Foreskin fibroblast (primary cell): ENCODE measurements at places on chromosomes 7 and 10.
A peak's percentile ranks its signal among the peaks of the same experiment; 100 is the strongest.

DNA sequence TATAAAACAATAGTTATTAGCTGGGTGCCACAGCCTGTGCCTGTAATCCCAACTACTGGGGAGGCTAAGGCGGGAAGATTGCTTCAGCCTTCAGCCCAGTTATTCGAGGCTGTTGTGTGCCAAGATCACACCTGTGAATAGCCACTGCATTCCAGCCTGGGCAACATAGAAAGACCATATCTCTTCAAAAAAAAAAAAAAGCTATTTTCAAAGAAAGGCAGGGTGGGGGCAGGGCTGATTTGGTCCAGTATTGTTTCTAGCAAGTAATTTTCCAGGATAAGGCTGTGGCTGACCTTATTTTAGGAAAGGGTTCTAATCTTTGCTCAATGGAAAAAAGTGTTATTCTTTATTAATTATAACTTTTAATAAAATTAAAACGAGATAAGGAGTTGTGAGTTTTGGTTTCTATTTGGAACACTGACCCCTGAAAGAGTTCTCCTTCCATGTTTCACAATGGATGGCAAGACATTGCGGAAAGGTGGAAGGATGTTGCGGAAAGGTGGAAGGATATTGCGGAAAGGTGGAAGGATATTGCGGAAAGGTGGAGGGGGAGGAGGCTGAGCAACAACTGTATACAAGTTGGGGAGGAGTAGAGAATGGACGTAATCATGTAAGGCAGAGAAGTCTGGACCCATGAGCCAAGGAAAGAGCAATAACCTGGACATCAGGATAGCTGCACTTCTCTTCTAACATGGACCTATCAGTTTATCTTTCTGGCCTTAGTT is 1.5 kb upstream of the C1GALT1 start:
- no peak for DNase-seq

DNA sequence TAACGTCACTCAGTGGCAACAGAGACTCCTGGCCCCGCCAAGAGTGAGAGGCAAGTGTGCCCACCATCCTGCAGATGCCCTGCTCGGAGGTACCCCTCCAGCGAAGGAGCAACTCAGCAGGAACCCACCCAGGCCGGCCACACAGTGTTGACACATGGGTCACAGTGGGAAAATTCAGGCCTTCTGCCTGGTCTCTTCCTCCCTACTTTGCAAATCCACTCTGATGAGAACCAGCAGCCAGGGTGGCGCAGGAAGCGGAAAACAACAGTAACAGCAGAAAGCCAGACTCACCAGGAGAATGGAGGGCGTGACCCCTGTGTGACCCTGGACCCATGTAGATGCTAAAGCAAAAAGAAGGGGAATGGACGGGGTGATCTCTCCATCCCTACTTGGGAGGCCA is 53.8 kb downstream of the CTBP2 start:
- no peak for DNase-seq

DNA sequence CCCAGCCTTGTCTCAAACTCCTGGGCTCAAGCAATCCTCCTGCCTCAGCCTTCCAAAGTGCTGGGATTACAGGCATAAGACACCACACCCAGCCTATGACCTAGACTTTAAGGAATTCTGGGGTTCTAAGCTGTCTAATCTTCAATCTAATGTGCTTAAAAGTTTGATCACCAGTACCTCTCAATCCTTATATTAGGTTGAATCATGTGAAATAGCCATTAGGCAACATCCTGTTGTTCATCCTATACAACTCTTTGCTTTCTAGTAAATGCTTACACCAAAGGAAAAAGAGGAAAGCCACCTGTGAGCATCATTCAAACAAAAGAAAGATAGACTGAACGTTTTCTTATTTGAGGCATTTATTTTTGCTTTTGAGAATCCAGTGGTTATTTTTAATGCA is 56.0 kb downstream of the ATOH7 start:
- peak; percentile 26 for DNase-seq

GRCh38 chr10:45373576-45374349 is at the start of gene ALOX5:
Gene ALOX5 (plus strand): TSS chr10:45374216. CDS start chr10:45374280, 64 bp downstream.
- peak; percentile 19 for DNase-seq

DNA sequence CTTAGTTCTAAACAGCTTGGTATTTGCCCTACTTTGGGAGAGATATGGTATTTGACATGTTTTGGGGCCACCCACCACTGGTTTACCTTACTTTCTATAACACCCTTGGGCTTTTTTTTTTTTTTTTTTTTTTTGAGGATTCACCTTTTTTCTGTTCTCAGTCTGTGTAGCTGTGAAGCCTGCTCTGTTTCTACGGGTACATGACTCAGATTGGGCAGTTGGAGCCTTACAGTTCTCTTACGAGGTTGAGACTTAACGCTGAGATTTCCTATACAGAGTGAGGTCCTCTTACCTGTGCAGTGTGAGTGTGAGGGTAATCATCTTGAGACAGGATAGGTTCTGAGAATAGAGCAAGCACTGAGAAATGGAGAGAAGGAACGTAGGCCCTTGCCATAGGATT is 77.5 kb downstream of the CDK13 start:
- DNase-seq, result no peak

DNA sequence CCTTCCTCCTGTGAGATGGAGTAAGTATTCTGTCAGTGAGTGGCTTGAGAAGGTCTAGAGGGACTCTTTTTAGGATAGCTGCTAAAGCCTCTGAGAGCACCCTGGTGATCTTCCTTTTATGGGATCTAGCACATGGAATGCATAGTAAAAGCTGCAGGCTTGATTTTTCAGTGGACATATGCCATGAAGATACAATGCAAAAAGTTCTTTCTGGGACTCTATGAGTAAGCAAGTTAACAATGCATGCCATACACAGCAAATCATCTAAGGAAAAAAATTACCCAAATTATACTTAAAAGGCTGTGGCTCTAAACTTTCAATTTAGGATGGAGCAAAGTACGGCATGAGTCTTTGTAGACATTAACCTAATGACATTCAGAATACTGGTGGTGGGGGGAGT is 154.5 kb downstream of the SGMS1 start:
- DNase-seq, result peak; percentile 67

DNA sequence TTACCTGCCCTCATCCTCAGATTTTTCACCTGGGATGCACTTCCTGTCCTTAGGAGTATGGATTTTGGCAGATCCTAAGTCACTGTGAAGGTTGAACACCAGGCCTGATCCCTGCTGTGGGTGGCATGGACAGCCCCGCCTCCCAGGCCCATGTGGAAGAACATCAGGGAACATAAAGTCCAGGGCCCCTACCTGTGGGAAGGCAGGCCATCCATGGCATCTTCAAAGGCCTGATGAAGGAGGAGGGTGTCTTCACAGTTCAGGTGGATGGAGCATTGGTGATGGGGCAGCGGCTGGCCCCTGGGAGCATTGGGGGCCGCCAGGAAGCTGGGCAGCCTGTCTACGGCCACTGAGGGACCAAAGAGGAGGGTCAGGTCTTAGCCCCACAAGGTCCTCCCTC is 24.6 kb downstream of the PYROXD2 start:
- DNase-seq, result no peak

GRCh38 chr7:82202107-82202506 is 241.5 kb downstream of the CACNA2D1 start:
- DNase-seq, result no peak

DNA sequence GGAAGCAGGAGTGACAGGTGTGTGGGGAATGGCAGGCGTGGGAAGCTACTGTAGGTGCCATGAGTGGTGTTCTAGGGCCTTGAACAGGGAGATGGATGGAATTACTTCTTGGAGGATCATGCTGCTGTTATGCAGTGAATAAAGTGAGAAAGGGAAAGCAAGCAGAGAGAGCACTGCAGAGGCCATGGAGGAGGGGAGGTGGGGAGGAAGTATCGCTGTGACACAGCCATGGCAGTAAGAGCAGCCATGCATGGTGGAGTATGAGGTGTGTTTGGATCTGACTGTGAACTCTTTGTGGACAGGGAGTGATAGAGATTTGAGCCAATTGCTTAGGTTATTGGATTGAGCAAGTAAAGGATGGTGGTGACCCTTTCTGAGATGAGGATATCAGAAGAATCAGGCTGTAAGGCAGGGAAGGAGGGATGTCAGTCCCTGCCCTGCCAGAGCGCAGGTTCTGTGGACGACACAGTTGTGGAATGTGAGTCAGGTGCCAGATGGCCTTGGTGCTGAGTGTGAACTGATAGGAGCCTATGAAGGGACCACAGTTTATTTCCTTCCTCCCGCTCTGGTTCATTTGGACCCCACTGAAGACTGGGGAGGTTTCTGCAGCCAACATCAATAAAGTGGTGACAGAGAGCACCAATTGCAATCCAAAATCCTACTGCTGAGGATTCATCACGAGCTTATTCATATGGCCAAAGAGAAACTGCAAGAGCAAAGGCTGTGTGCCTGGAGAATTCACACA is 105.5 kb upstream of the TMEM72 start:
- DNase-seq, result no peak

- DNase-seq, result no peak
Observed at GRCh38 chr7:23530405-23530804, 1.4 kb downstream of the TRA2A start.

GRCh38 chr10:88651101-88651551 is 13.1 kb upstream of the LIPF start:
- peak; percentile 87 for DNase-seq

DNA sequence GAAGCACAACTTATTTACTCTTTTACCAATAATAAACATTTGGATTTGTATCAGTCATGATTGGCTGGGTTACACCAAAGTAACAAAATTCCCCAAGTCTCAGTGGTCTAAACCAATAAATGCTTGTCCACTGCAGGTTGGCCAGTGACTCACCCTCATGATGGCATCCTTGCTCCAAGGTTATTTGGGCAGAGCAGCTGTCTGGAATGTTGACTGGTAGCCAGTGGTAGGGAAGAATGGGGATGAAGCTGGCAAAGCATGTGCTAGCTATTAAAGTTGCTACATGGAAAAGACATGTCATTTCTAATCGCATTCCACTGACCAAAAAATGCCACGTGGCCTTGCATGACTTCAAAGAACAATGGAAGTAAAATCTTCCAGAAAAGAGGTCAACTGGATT is 1168.7 kb upstream of the CELF2 start:
- DNase-seq, result peak; percentile 37

- DNase-seq, result peak; percentile 79
Observed at GRCh38 chr7:39624935-39625694, 1.7 kb downstream of the RALA start.

DNA sequence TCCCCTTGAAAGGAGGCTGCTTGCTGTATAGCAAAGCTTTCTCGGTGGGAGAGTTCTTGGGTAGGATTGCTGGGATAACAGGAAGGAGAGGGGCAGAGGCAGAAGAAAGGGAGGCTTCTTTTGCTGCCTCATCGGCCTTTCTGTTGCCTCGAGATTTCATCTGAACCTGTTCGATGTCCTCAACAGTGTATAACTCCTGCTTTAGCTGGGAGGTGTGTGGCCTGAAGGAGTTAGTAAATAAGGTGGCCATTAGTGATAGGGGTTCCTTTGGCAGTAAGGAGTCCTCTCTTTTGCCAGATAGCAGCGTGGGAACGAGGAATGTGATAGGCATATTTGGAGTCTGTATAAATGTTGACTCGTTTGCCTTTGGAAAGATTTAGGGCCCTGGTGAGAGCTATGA is 20.0 kb downstream of the SCIN start:
- no peak for DNase-seq

DNA sequence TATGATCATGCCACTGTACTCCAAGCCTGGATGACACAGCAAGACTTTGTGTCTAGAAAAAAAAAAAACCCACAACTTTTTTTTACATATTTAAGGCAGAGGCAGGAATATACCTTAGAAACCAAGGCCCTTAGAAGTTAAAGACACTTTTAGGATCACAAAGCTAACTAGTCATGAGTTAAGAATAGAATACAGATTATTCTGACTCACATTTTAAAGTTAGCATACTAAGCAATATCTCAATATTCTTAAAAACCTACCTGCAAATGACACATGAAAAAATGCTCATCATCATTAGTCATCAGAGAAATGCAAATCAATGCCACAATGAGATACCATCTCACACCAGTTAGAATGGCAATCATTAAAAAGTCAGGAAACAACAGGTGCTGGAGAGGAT is 177.7 kb downstream of the CHCHD3 start:
- no peak for DNase-seq

GRCh38 chr7:143507094-143507518 is 29.4 kb downstream of the TAS2R41 start:
- no peak for DNase-seq

GRCh38 chr7:24727154-24728120 is 29.8 kb downstream of the GSDME start:
- no peak for DNase-seq

GRCh38 chr10:97771913-97772823 is at the start of gene SFRP5:
Gene SFRP5 (minus strand): TSS chr10:97771999. CDS start chr10:97771833, 166 bp downstream.
- no peak for DNase-seq

GRCh38 chr7:116802144-116802745 is 60.1 kb upstream of the CAPZA2 start:
- no peak for DNase-seq

- no peak for DNase-seq
Observed at GRCh38 chr7:118573085-118573484, 348.6 kb downstream of the ANKRD7 start.

GRCh38 chr10:59672150-59672875 is 37.3 kb downstream of the SLC16A9 start:
- DNase-seq, result no peak

DNA sequence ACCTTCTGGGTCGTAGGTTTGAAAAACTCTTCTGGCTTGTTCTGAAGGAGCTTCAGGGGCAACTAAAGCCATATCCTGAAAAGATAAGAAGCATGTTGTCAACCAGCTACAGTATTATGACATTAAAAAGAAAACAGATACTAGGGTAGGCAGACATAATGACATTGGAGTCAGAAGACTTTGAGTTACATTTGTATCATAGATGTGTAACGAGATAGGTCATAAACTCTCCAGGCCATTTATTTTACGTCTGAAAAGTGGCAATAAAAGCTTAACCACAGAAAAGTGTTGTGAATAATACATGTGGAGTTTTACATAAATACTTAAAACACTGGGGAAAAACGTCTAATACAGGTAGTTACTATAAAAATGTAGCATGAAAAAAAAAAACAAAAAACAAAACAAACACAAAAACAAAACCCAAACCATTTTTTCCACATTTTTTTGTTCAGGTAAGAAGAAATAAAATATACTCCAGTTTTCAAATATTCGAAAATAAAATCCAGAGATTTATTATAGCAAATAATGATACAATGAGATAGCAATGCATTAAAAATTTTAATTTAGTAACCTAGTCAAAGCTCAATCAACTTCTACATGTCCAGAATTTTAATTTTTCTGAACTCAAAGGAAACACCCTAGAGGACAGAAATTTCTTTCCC is 64.1 kb downstream of the MINDY3 start:
- DNase-seq, result no peak

GRCh38 chr10:64115908-64116643 is 594.9 kb downstream of the REEP3 start:
- DNase-seq, result no peak

- no peak for DNase-seq
Observed at GRCh38 chr7:132492823-132493445, 83.3 kb downstream of the PLXNA4 start.
